NCI-H1417 (cell line): ENCODE measurements at places on chromosomes 2 and 18.

DNA sequence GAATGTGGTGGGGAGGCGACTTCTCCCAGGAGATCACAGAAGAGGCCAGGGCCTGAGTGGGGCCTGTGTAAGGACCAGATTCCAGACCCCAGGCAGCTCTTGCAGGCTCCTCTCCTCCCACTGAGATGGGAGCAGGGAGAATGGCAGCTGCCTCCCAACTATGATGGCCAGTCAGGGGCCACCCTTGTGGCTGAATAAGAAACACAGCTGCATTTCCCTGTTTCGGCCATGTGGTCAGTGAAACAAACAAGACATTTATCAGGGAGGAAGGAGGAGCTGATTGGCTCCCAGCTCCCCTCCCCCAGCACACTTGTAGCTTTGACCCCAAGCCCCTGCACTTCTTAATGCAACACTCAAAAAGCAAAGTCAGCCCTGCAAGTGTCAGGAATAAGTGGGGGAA lies 143.5 kb downstream of the CELF4 start:
- no peak for DNase-seq

- no peak for DNase-seq
Measured at GRCh38 chr2:70518557-70518956, 35.1 kb downstream of the TGFA start.

GRCh38 chr2:225074919-225075681 lies 32.8 kb upstream of the DOCK10 start:
- peak; percentile 6 for DNase-seq

- no peak for DNase-seq
Measured at GRCh38 chr2:207749873-207750272, 19.8 kb downstream of the FZD5 start.

GRCh38 chr18:12288403-12288755 lies 19.7 kb upstream of the TUBB6 start:
- no peak for DNase-seq

DNA sequence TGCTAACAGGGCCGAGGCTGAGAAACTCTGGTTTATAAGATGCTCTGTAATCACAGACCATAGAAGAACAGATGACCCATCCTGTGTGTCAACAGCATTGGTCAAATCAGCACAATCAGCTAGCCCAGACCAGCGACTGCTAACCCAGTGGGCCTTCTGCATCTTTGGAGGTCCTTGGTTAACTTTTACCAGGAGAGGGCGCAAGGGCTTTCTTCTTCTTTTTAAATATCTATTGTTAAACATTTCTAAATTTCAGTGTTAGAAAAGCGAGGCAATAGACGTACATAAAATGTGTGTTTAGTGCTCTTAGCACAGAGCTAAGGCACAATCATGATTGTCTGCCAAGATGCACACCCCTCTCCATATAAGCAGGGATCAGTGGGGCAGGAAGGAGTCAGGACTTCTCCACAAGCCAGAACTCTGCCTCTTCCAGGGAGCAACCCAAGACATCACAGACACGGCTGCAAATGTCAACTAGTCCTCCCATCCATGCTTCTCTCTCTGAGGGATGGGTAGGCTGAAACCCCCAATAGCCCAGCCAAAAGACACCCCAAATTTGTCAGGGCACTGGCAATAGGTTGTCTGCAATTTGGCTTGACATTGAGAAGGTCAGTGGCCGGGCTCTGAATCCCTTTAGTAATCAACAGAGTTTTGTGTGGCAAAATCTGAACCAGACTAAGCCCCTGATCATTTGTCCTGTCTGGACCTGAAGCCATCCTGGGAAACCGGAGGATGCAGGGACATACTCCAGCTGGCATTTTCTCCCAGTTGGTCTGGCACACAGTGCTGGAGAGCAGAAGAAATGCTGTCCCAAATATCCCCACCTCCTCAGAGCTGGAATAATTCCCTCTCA lies 188.2 kb downstream of the BCL2 start:
- peak; percentile 54 for DNase-seq

DNA sequence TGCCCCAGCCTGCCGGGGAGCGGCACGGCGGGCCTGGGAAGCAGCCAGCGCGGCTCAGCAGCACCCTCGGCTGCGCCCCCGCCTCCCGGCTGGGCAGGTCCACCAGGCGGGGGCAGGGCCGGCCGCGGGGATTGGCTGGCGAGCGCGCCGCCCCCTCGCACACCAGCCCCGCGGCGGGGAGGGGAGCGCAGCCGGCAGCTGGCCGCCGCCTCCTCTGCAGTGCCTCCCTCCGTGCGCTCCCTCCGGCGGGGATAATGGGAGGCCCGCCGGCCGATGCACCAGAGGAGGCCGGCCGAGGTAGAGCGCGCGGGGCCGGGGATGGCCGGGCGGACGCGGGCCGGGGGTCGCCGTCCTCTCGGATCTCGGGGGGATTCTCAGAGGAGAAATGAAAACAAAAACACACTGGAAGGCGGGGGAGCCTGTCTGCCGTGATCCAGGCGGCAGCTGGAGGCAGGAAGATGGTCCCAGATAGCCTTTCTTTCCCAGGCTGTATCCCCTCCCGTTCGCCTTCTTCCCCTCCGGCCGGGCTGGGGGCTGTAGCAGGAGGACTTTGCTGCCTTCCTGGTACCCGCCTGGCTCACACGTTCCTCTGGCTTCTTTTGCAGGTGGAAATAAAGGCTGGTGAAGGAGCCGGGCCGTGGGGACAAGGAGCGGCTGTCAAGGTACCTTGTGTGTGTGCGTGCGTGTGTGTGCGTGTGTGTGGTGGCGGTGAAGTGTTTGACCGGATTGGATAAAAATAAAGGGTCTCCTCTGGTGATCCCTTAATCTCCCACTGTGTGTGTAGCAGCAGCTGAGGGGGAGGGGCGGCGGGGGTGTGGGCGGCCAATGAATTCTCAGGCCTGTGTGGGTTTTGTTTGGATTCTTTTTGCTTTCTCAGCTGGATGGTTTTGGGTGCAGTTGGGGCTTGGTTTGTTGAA lies 18.1 kb downstream of the TET3 start:
- DNase-seq, result peak; percentile 95

- DNase-seq, result no peak
Measured at GRCh38 chr2:224328798-224329197, 73.1 kb downstream of the FAM124B start.

- peak; percentile 15 for DNase-seq
Measured at GRCh38 chr18:30889519-30890301, 152.8 kb downstream of the DSC3 start.

- DNase-seq, result no peak
Measured at GRCh38 chr2:235165631-235166030, 213.8 kb downstream of the SH3BP4 start.

GRCh38 chr18:6024745-6025248 lies 129.5 kb upstream of the TMEM200C start:
- no peak for DNase-seq

DNA sequence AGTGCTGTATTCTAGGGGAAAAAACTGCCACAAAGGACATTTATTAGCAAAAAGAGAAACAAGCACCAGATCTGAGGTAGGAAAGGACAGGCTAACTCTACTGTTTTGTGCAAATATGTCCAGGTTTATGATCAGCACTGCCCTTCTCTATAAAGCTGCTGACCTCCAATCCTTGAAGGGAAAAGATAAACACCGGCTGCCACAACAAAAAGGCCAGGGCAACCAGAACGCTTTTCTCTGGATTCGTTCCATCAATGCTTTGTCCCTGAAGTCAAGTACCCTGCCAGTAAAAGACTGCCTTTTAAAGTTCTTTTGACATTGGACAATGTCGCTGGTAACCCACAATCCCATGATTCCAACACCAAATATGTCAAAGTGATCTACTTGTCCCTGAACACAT lies 21.0 kb downstream of the SMAD2 start:
- DNase-seq, result no peak

DNA sequence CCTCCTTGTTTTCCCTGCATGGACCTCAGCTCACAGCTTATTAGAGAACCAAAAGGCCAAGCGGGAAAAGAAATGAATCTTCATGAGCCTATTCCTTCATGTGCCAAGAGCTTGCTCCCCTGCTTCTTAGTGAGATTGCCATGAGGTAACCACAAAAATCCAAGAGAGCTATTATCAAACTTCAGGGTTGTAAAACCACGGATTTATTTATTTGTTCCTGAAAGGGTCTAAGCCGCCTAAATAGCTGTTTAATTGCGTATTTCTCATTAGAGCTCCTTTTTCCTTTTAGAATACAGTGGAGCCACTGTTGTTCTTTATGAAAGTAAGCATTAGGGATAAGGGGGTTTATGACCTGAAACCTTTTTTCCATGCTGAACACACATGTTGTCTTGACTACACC lies 58.0 kb downstream of the SRD5A2 start:
- DNase-seq, result no peak

GRCh38 chr2:144412709-144413108 lies 107.2 kb downstream of the ZEB2 start:
- DNase-seq, result no peak

GRCh38 chr2:126935774-126936173 lies 37.1 kb downstream of the TEX51 start:
- no peak for DNase-seq
